ENCODE measurements at places on chromosomes 4 and X.

DNA sequence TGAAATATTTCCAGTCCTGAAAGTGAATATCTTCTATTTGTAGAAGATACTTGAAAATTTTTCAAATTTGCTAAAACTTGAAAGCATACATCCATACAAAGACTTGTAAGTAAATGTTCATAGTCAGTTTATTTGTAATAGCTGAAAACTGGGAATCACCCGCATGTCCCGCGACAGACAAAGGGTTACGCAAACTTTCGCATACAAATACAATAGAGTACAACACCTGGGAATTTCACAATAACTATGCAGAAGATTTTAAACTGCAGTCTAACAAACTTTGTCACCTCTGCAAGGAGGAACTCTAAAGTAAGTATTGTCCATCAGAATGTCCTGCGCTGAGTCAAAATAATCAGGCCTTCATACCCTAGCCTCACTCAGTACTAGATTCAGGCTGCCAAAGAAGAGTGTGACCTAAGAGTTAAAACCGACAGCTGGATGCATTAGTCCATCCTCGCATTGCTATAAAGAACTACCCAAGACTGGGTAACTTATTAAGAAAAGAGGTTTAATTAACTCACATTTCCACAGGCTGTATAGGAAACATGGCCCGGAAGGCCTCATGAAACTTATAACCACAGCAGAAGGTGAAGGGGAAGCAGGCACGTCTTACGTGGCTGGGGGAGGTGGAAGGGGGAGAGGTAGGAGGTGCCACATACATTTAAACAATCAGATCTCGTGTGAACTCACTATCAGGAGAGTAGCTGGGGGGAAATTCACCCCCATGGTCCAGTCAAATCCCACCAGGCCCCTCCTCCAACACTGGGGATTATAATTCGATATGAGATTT is 60.4 kb downstream of the MMRN1 start:
- no peak for DNase-seq

DNA sequence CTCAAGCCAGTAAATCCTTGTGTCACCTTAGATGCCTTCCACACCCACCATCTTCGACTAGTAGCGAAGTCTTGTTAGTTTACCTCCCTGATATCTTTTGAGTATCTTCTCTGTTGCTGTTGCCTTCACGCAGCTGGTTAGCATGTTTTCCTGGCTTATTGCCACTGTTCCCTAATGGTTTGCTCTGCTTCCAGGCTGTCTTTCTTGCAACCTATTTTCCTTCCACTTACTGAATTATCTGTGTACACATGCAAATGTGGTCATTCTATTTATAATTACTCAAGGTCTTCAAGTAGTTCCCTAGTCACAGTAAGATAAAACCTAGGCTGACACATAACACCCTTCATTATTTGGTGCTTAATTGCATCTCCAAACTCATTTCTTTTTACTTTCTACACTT is 89.5 kb downstream of the UGT8 start:
- DNase-seq = no peak

DNA sequence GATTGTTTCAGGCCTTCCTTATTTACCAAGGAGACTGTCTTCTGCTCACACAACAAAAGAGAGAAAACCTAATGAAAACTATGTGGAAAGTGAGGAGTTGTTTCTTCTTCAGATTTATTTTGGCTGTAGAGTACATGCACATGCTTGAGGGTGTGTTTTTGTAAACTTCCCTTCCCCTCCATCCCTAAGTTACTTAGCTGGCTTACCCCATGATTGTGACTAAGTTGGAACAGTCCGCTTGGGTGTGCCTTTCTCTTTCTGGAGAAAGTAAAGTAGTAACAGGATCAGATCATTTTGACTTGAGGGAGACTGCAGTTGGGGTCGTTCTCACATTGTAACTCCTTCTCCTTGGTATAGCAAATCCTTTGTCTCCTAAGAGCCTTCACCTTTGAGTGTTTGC is 155.9 kb downstream of the RTL9 start:
- no peak for DNase-seq

DNA sequence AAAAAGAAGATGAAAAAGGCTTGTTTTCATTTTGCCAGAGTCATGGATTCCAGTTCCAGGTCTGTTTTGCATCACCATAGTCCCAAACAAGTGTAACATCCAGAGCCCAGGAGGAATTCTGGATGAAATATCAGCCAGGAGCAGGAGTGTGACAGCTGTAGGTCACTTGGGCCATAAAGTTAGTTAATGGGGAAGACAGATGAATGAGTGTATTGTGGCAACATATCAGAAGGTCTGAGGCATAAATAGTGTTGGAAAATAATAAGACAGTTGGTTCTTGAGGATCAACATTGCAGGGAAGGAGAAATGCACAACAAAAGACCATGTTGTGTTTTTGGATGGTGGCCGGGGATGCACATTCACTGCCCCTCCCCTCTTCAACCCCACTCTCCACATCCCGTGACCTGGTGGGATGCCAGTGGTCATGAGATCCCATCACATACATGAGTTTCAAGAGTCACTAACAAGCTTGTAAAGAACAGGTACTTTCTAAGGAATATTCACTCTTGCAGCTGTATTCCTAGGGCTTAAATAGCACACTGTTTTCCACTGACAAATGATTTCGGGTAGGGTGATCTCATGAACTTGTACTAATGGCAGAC is 83.1 kb upstream of the IGFBP7 start:
- no peak for DNase-seq

- no peak for DNase-seq
Observed at GRCh38 chr4:17780501-17781299, 721 bp downstream of the FAM184B start.

DNA sequence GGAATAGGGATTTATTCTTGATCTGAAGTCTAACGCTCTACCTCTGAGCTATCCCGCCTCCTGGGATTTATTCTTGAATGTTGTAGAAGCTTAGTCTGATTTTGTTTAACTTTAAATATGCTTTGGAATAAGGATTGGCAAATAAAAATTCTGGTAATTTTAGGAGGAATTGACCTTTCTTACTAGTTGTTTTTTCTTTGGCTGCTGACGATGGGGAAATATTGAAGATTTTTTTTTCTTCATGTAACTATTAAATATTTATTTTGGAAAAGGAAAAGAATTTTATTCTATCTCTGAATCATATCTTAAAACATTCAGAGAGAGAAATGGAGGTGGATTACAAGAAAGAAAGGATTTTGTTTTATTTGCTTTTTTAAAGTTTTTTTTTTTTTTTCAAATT is 122.9 kb downstream of the PDLIM5 start:
- DNase-seq = no peak

DNA sequence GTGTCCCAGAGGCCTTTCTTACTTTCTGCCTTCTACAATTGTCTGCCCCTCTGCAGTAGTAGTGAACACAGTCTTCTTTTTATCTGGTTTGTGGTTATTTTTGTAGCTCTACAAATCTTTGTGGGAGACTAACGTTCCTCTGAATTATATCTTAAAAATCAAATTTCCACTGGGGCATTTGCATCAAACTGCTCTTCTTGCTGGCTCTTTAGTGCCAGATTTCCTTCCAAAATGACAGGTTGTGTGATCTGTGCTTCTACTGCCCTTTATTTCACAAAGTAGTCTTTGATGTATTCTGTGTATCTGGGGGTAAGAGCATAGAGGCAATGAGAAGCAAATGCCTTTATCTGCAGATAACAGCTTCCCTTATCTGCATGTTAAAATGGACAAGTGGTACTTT is 34.5 kb downstream of the TSPAN7 start:
- DNase-seq = no peak

DNA sequence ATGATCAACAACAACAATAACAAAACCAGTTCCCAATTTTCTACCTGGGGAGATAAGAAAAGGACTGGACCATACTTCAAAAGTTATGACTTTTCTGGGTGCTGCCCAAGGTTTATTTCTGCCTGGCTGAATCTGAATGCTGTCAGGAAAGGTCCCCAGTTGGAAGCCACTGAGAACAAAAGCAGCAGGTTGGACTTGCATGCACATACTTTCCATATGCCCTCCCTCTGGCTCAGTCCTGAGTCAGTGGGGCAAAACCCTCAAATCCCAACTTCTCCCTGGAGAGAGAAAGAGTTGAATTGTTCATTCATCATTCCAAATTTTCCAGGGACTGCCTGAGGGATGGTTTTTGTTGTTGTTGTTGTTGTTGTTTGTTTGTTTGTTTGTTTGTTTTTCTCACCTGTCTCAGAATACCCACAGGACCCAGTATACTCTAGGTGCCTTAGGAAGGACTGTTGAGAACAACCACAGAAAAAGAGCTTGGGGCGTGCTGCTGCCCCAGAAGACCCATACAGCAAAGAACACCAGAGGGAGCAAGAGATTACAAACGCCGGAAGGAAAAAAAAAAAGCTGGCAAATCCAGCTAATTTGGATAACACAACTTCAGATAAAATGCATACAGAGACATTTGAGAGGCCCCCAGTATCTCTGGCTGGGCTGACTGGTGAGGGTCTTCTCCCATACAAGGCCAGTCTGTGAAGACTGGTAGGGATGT is 138.9 kb upstream of the INPP4B start:
- peak; percentile 7 for DNase-seq

GRCh38 chrX:135345107-135345589 is 35.9 kb downstream of the ETDC start:
- no peak for DNase-seq

- no peak for DNase-seq
Observed at GRCh38 chr4:174266416-174266815, 17.1 kb downstream of the FBXO8 start.

- peak; percentile 15 for DNase-seq
Observed at GRCh38 chrX:39133971-39134370, 332.7 kb downstream of the MID1IP1 start.

GRCh38 chr4:128725405-128726055 is 84.0 kb upstream of the JADE1 start:
- DNase-seq = no peak

- DNase-seq = no peak
Observed at GRCh38 chrX:129545408-129545807, 5.3 kb downstream of the OCRL start.

GRCh38 chrX:49071877-49072711 is 1.7 kb downstream of the PRAF2 start:
- DNase-seq = no peak

DNA sequence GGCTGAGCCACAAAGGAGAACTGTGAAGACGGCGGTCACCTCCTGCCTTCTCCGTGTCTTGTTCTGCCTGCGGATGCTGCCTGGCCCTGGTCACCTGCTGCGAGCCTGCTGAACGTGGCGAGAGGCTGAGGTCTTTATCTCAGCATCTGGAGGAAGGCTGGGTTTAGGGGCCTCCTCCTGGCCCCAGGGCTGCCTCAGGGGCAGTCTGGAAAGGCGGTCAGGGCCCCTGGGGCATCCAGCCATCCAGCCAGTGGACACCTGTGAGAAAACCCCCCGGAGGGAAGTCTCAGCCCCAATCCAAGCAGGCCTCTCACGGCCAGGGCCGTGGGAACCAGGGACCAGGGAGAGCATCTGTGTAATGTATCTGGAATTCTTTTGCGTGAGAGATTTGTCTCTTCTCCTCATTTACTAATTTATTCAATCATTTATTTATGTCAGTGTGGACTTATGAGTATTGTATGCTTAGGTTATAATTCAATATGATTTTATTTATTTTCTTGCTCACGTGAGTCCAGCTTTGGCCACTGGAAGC is 11.3 kb downstream of the PDE6B start:
- DNase-seq = no peak

- peak; percentile 86 for DNase-seq
Observed at GRCh38 chr4:8439914-8440491, 520 bp downstream of the ACOX3 start.

GRCh38 chrX:72203421-72203820 is 21.9 kb downstream of the PIN4 start:
- no peak for DNase-seq

DNA sequence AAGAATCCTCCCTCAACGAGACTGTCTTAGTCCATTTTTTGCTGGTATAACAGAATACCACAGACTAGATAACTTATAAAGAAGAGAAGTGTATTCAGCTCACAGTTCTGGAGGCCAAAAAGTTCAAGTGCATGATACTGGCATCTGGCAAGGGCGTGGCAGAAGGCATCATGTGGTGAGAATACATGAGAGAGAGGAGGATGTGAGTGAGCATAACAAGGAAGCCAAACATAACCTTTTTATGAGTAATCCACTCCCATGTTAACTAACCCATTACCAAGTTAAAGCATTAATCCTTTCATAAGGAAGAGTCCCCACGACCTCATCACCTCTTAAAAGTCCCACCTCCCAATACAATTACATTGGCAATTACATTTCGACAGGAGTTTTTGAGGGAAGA is 504.6 kb downstream of the IQCM start:
- DNase-seq = no peak

GRCh38 chr4:80266253-80266901 is at the start of gene FGF5:
TSS of gene FGF5 (plus strand) at chr4:80266664. CDS start at chr4:80266825, 161 bp downstream.
- DNase-seq = peak; percentile 79

GRCh38 chr4:124491361-124492145 is 221.0 kb downstream of the ANKRD50 start:
- no peak for DNase-seq

Data from NB4 (cell line).